ENCODE measurements at places on chromosomes 1 and 21. TPM values are rescaled to one million over a fixed set of nuclear protein-coding genes. Genes with fewer than 3 reads are reported as not detected.

Gene LCE1E
- total RNA-seq: not detected

Gene COA6
- 24.9 TPM for total RNA-seq

Gene NFYC
- total RNA-seq: 124 TPM

Gene SERTAD4
- total RNA-seq: 0.63 TPM
